AG20443 (cell line): ENCODE measurements at places on chromosomes 2 and 18.
A peak's percentile ranks its signal among the peaks of the same experiment; 100 is the strongest.

- DNase-seq, result no peak
Measured at GRCh38 chr18:57429167-57430078, 5.8 kb upstream of the ONECUT2 start.

- DNase-seq, result peak; percentile 73
Measured at GRCh38 chr2:111667542-111668273, 216.3 kb downstream of the ANAPC1 start.

DNA sequence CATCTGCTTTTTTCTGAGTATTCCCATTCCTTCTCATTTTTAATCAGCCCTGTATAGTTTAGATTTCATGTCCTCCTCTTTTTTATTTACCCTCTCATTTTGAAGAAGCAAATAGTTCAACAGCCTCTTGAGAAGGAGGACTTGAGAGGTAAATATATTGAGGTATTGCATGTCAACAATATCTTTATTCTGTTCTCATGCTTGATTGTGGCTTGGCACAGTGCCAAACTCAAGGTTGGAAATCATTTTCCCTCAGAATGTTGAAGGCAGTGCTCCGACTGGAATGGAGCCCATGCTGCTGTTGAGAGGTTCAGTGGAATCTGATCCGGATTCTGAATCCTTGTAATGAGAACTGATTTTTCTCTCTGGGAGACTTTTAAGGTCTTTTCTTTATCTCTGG is 31.0 kb upstream of the GALNT3 start:
- no peak for DNase-seq

- DNase-seq, result no peak
Measured at GRCh38 chr2:190843890-190844699, 36.5 kb upstream of the GLS start.

- no peak for DNase-seq
Measured at GRCh38 chr2:144356402-144356801, 163.5 kb downstream of the ZEB2 start.

GRCh38 chr18:26468931-26469340 is 79.4 kb downstream of the KCTD1 start:
- no peak for DNase-seq

GRCh38 chr18:49090901-49091300 is 140.1 kb upstream of the SMAD7 start:
- DNase-seq, result no peak

DNA sequence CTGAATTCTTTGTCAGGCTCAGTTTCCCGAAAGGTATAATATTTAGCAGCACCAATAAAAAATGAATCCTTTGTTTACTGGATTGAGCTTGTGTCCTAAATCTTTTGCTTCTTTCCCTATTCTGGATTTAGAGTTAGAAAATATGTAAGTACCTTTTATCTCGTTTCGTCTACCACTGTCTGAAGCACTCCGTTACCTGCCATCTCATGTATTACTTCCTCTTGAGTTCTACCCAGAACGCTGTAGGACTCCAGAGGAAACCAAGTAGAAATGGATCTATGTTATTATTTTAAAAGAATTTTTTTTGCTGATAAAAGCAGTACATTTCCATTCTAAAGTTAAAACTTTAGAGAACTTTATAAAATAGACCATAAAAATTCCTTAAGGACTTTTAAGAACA is 13.5 kb downstream of the ANKRD12 start:
- DNase-seq, result no peak

- no peak for DNase-seq
Measured at GRCh38 chr2:101360232-101360631, 27.1 kb downstream of the CREG2 start.

- DNase-seq, result no peak
Measured at GRCh38 chr18:38718365-38718901, 1152.8 kb upstream of the CELF4 start.

- DNase-seq, result no peak
Measured at GRCh38 chr18:55166260-55166598, 207.0 kb upstream of the CCDC68 start.

- peak; percentile 37 for DNase-seq
Measured at GRCh38 chr2:172484253-172484652, 56.9 kb downstream of the ITGA6 start.

DNA sequence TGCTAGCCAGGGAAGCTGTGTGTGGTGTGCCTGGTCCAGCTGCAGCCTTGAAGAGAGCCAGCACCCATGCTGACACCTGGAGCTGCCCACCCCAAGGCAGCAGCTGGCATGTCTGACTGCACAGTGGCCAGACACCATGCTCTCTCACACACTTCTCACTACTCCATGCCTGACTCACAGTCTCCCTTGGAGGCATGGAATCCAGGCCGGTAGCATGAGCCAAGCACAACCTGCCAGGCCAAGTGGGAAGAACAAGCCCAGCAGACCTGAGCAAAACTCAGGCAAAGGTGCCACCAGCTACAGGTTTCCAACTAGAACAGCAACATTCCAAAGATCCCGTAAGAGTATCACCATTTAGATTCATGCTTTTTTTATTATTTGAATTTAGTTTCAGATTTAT is 625.3 kb upstream of the LRRTM4 start:
- no peak for DNase-seq

DNA sequence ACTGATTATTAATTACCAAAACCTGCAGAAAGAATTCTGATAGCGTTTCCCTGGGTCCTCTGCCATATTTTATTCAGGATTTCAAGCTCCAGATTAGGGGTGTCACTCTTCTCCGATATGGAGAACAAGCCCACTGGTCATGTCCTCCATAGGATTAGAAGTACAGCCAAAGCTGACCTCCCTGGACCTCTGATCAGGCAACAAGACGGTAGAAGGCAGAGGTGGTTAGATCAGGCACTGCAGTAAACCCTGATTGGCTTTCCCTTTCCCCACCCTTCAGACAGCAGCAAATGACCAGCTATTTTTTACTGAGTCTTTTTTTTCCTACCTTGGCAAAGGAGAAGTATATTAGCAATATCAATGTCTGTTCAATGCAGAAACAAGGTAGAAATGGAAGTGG is 37.7 kb downstream of the SPC25 start:
- no peak for DNase-seq
